ENCODE measurements at places on chromosomes 2 and 18.

DNA sequence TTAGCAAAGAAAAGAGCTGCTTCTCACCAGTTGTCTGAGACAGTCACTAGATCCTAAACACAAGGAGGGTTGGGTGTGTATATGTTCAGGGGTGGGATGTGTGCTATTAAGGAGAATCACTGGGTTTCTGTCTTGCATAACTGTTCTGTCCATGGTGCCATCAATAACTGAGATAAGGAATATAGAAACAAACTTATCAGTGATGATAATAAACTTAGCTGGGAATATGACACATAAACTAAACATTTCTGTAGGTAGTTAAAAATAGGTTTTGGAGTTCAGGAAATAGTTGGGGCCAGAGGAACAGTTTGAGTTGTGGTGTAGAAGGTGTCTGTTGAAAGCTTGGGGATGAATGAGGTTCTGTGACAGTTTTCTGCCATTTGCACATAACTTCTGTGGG is 17.4 kb downstream of the NAPG start:
- no peak for DNase-seq

DNA sequence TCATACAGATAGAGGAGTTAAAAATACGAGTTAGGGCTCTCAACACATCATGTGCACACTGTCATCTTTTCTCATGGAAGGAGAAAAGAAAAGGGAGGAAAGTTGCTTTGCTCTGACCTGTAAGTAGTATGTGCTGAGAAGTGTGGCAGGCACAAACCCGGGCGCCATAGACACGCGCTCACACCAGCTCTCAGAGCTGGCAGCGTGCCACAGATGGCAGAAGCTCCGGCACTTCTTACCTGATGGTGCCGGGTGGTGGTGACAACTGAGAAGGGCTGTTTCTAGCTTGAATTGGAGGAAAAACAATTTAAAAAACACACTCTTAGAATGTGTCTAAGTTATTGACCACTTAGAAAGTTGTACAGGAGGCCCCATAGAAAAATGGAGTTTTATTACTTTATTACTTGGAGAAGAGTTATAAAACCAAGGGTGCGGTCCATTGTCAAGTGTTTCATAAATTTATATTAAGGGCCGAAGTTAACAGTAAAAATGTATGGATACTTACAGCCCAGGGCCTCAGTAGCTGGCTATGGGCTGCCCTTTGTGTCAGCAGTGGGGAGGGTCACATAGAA is 92.2 kb downstream of the DPP4 start:
- no peak for DNase-seq

GRCh38 chr2:114543236-114543766 is 100.9 kb downstream of the DPP10 start:
- peak; percentile 27 for DNase-seq

DNA sequence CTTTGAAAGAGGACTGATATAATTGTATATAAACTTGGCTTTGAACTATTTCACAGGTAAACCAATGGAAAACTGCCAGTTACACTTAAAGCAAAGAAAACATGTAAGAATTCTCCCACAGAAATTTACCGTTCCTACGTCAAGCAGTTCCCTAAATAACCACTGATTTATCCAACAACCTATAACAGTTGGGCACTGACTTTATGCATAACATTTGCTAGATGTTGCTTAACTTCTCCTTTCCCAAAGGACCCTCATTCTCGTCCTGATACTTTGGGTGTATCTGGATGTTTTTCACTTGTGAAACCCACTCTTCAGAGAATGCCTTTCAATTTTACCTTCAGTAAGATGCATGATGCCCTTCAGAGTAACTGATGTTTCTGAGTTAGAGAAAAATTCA is 43.8 kb downstream of the STAT1 start:
- no peak for DNase-seq

GRCh38 chr18:5759194-5759593 is 136.1 kb downstream of the TMEM200C start:
- no peak for DNase-seq

DNA sequence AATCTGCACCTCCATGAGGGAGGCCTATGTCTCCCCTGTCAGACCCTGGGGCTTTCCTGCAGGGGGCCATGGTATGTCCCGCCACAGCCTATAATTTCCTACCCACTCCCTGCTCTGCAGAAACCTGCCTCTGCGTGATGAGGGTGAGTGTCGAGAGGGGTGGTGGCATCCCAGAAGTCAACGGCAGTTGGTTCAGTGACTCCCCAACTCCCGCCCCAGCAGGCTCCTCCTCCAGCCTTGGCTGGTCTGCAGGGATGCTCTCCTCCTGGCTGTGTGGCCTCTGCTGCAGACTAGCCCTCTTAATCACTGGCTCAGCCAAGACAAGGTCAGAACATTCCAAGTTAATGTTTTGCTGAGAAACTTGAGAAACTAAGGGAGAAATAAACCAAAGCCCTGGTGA is 13.3 kb downstream of the CELF4 start:
- DNase-seq, result no peak

GRCh38 chr2:36507408-36507812 is 90.6 kb downstream of the FEZ2 start:
- peak; percentile 30 for DNase-seq

Measured in ovary (tissue), 10 donors.